Trophoblast cell (in vitro differentiated cells and primary cell): ENCODE measurements at places on chromosomes 12 and 14.
A peak's percentile ranks its signal among the peaks of the same experiment; 100 is the strongest.

DNA sequence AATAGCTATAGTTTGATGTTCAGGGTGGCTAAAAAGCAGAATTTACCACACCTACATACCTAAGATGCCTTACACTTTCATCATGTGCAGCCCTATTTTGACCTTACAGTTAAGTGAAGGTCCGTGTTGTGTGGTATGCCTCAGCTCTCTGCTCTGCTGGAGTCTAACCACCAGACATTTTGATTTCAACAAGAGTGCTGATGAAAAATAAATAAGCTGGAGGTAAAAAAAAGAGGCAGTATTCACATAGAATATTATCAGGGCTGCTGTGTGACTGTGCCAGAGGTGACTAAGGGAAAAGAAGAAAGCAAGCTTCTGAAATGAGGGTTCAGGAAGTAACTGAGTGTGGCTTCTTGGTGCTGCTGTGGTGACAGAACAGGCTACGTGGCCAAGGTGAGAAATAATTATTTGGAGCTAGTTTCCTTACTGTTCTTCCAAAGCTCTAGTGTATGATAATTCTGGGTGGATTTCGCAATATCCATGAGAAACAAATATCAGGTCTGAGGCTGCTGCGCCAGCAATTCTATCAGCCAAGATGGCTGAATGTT lies 188.8 kb downstream of the STXBP6 start:
- H3K36me3 ChIP-seq, result no peaks in the 10 kb centered on the region
- no peak overlapping the region for H3K27ac ChIP-seq
- no peaks in the 10 kb centered on the region for H3K4me1 ChIP-seq
- DNase-seq, result peak; percentile 18
- H3K27me3 ChIP-seq, result no peaks in the 10 kb centered on the region

DNA sequence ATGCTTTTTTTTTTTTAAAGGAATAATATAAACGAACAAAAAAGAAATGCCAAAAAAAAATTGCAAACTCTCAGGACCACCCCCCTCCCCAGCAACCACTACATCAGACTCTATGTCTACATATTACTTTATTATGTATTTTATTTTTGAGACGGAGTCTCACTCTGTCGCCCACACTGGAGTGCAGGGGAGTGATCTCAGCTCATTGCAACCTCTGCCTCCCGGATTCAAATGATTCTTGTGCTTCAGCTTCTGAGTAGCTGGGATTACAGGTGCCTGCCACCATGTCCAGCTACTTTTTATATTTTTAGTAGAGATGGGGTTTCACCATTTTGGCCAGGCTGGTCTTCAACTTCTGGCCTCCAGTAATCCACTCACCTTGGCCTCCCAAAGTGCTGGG lies 22.9 kb downstream of the HECTD4 start:
- H3K4me1 ChIP-seq, result no peaks in the 10 kb centered on the region
- H3K36me3 ChIP-seq, result no peaks in the 10 kb centered on the region
- no peak overlapping the region for H3K27ac ChIP-seq
- DNase-seq, result no peak
- no peaks in the 10 kb centered on the region for H3K27me3 ChIP-seq

DNA sequence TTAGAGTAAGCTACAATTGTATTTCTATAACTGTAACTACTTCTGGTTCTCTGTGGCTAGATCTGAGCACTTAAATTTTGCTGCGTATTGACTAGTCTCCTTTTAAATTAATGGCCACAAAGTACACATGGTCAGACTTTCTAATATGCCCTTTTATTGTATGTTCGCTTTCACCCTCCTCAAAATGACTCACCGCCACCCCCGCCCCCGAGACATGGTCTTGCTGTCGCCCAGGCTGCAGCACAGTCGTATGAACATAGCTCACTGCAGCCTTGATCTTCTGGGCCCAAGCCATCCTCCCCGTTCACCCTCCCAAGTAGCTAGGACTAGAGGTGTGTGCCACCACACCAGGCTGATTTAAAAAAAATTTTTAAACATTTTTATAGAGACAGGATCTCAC lies 11.8 kb downstream of the MTERF2 start:
- no peak for DNase-seq
- H3K27ac ChIP-seq, result no peak overlapping the region
- H3K4me1 ChIP-seq, result no peaks in the 10 kb centered on the region
- H3K27me3 ChIP-seq, result no peaks in the 10 kb centered on the region
- no peak overlapping the region for H3K4me3 ChIP-seq

- no peak overlapping the region for H3K27ac ChIP-seq
- no peaks in the 10 kb centered on the region for H3K4me1 ChIP-seq
- no peaks in the 10 kb centered on the region for H3K27me3 ChIP-seq
- no peaks in the 10 kb centered on the region for H3K36me3 ChIP-seq
- no peak for DNase-seq
- H3K4me3 ChIP-seq, result no peak overlapping the region
Measured at GRCh38 chr12:31765931-31766330, 37.1 kb upstream of the AMN1 start.

GRCh38 chr12:76284816-76285750 lies 63.1 kb downstream of the BBS10 start:
- no peaks in the 10 kb centered on the region for H3K27me3 ChIP-seq
- H3K36me3 ChIP-seq, result no peaks in the 10 kb centered on the region
- H3K4me1 ChIP-seq, result peaks cover 2% of the 10 kb centered on the region
- H3K4me3 ChIP-seq, result no peak overlapping the region
- DNase-seq, result no peak
- H3K27ac ChIP-seq, result no peak overlapping the region

- H3K27ac ChIP-seq, result no peak overlapping the region
- H3K4me1 ChIP-seq, result peaks cover 7% of the 10 kb centered on the region
- DNase-seq, result no peak
- peaks cover 9% of the 10 kb centered on the region for H3K36me3 ChIP-seq
Measured at GRCh38 chr12:103809154-103809553, 31.9 kb downstream of the NT5DC3 start.

GRCh38 chr14:32578181-32578580 lies 249.1 kb downstream of the AKAP6 start:
- H3K4me1 ChIP-seq, result no peaks in the 10 kb centered on the region
- DNase-seq, result no peak

DNA sequence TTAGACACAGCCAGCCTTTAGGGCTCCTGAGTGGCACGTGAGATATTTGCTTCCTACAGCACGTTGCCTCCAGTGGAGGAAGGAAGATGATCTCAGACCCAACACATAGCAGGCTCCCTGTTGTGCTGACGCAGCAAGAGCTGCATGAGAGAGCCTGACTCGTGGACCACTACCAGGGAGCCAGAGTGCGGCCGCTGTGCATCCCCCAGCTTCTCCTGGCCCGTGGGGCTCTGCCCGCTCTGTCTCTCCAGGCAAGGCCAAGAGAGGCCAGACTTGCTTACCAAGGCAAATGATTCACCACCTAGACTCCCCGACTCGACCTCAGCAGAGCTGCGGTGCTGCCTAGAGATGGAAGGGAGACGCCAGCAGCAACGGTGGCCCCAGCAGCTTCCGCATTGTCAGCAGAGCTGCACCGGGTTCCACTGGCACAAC lies 37.5 kb downstream of the MAP3K9 start:
- no peak overlapping the region for H3K27ac ChIP-seq
- H3K4me1 ChIP-seq, result peaks cover 3% of the 10 kb centered on the region
- no peak overlapping the region for H3K4me3 ChIP-seq
- H3K27me3 ChIP-seq, result no peaks in the 10 kb centered on the region
- no peaks in the 10 kb centered on the region for H3K36me3 ChIP-seq

- no peaks in the 10 kb centered on the region for H3K27me3 ChIP-seq
- peaks cover 28% of the 10 kb centered on the region for H3K4me1 ChIP-seq
- peak; percentile 21 for DNase-seq
- no peaks in the 10 kb centered on the region for H3K36me3 ChIP-seq
- no peak overlapping the region for H3K4me3 ChIP-seq
- H3K27ac ChIP-seq, result peak overlapping the region; percentile 96
Measured at GRCh38 chr12:94832780-94833681, 170.5 kb downstream of the NDUFA12 start.

DNA sequence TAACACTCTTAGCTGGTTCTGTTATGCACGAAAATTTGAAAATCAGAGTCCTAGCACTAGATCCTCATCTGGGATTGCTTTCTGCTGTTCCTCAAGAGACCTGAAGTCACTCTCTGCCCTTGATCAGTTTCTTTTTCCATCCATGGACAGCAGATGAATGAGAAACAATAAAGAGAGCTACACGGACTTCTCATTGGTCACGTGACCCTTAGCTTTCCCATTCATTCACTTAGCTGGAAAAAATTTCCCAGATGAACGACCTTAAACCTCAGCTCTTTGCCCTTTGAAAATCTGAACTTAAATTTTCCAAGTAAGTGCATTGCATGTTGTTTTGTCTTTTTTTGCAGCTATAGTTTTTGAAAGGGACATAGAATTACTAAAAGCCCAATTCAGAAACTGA lies 27.2 kb upstream of the RGS6 start:
- DNase-seq, result no peak
- H3K4me1 ChIP-seq, result peaks cover 2% of the 10 kb centered on the region
- H3K27ac ChIP-seq, result no peak overlapping the region
- H3K4me3 ChIP-seq, result no peak overlapping the region
- no peaks in the 10 kb centered on the region for H3K36me3 ChIP-seq
- no peaks in the 10 kb centered on the region for H3K27me3 ChIP-seq

- H3K4me3 ChIP-seq, result no peak overlapping the region
- no peaks in the 10 kb centered on the region for H3K36me3 ChIP-seq
- DNase-seq, result peak; percentile 60
- H3K27me3 ChIP-seq, result no peaks in the 10 kb centered on the region
- H3K4me1 ChIP-seq, result peaks cover 19% of the 10 kb centered on the region
- no peak overlapping the region for H3K27ac ChIP-seq
Measured at GRCh38 chr14:54818201-54819133, 84.2 kb downstream of the GCH1 start.

GRCh38 chr14:44461811-44462210 lies 45.3 kb downstream of the FSCB start:
- no peaks in the 10 kb centered on the region for H3K4me1 ChIP-seq
- no peak for DNase-seq
- H3K4me3 ChIP-seq, result no peak overlapping the region
- no peaks in the 10 kb centered on the region for H3K36me3 ChIP-seq
- no peaks in the 10 kb centered on the region for H3K27me3 ChIP-seq

DNA sequence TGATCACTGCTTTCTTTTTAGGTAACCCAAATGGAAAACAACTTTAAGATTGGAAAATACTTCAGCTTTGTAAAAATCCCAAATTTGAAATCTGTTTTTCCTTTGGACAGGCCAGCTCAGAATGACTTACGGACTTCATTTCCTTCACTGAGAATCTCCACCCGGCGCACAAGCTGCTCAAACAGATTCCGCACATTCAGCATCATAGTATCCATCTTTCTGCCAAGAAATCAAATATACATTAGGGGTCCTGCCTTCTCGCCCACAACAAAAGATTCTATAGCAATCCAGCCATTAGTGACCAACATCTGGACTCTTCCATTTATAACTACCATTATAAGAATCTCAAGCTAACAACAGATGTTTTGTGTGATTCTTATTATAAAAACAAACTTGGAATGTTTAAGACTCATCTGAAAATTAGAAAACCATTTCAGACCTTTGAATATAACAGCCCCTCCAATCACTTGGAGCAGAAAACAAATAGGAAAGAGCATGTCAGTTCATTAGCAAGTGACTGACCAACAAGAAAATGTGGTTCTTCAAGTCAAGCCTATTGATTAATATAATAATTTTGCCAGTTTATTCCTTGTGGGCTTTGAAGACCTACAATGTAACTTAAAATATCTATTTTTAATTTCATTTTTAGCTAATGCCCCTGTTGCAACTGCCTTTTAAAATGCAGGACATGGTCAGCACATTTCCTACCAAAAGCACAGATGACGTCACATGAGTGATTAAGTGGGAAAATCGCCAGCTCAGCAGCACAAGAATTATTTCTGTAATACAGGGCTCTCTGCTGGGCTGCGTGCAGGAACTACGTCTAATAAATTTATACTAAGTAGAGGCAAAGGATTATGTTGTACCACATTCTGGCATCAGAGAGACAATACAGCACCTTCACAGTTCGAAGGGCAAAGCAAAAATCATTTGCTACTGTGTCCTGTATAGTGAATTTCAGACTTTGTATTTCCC lies 8.5 kb downstream of the RACGAP1 start:
- no peak overlapping the region for H3K4me3 ChIP-seq
- no peak for DNase-seq
- no peak overlapping the region for H3K27ac ChIP-seq
- H3K4me1 ChIP-seq, result no peaks in the 10 kb centered on the region

GRCh38 chr12:112309797-112310196 lies 72.4 kb downstream of the HECTD4 start:
- peaks cover 6% of the 10 kb centered on the region for H3K36me3 ChIP-seq
- DNase-seq, result no peak
- no peaks in the 10 kb centered on the region for H3K4me1 ChIP-seq
- H3K27ac ChIP-seq, result no peak overlapping the region
- H3K4me3 ChIP-seq, result no peak overlapping the region

DNA sequence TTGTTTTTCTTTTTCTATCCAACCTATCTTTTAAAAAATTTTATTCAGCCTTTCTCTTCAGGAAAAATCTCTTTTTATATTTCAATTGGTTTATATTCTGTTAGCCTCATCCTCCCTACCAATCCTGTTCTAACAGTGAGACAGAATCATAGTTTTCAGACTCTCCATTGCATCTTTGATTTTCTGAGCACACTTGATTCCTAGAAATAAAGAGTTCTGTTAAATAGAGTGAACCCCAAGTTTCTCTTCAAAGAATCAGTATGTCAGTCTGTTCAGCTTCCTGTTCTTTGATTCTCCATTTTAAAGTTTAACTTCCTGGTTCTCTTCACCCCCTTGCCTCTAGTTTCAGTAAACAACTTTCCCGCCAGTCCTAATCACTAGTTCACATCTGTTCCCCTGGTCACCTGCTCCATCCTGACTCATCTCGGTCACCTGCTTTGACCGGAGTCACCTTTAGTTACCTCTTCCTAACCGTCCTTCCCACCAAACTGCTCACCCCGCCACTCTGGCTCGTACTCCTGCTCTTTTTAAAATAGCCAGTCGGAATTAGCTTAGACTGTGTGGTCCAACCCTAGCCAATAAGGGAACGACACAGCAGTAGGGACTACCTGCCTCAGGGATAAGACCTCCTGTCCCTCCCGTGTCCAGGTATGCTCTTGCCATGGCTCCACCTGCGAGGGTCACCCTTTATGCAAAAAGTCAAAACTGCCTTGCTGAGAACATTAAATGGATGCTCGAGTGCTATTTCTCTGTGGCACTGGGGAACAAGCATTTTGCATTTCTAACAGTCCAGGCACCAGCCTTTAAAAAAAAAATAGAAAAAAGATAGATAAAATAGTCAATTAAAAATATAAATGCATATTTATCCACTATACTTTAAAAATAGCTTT lies 48.4 kb downstream of the DDX51 start:
- no peak for DNase-seq
- H3K27ac ChIP-seq, result no peak overlapping the region
- no peaks in the 10 kb centered on the region for H3K4me1 ChIP-seq
- no peaks in the 10 kb centered on the region for H3K27me3 ChIP-seq
- no peak overlapping the region for H3K4me3 ChIP-seq

GRCh38 chr14:21647380-21647779 lies 6.3 kb upstream of the OR4E2 start:
- H3K27ac ChIP-seq, result no peak overlapping the region
- DNase-seq, result no peak
- no peaks in the 10 kb centered on the region for H3K36me3 ChIP-seq
- H3K27me3 ChIP-seq, result no peaks in the 10 kb centered on the region
- H3K4me3 ChIP-seq, result no peak overlapping the region

GRCh38 chr12:95516757-95517156 lies 34.5 kb downstream of the USP44 start:
- H3K27me3 ChIP-seq, result no peaks in the 10 kb centered on the region
- H3K4me1 ChIP-seq, result no peaks in the 10 kb centered on the region
- H3K36me3 ChIP-seq, result peaks cover 8% of the 10 kb centered on the region
- no peak overlapping the region for H3K27ac ChIP-seq
- no peak for DNase-seq
- H3K4me3 ChIP-seq, result no peak overlapping the region

- no peaks in the 10 kb centered on the region for H3K27me3 ChIP-seq
- DNase-seq, result no peak
- H3K4me1 ChIP-seq, result no peaks in the 10 kb centered on the region
Measured at GRCh38 chr12:132151766-132152410, 7.6 kb downstream of the NOC4L start.
